ENCODE measurements at places on chromosomes 12 and 14. TPM values are rescaled to one million over a fixed set of nuclear protein-coding genes. Genes with fewer than 3 reads are reported as not detected.

Gene HRK
- total RNA-seq, result not detected

DNA sequence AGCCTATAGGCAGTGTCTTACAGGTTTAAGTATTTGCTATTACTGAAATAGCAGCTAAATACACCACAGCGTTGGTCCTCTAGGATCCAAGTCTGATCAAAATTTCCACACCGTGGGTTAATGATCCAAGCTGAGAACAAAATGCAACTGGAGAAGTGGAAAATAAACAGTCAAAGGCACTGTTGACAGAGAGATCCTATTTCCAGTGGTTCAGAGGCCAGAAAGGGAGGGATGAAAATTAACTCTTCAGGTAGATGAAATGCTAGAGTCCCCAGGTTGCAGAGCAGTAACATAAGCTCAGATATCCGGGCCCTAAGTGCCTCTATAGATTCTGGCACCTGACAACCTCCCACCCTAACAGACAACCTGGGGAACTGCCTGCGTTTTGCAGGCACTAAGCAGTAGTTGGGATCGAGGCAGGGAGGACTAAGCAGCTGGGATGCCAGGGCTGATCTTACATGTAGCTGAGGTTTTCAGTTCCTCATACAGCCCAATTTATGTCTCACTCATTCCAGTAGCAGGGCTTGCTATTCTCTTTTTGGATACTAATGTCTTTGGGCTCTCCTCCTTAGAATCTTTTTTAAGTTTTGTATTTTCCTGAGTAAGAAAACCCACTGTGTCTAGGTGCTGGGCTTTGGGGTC, 42.7 kb upstream of the CRACR2A start:
- no peak for DNase-seq

DNA sequence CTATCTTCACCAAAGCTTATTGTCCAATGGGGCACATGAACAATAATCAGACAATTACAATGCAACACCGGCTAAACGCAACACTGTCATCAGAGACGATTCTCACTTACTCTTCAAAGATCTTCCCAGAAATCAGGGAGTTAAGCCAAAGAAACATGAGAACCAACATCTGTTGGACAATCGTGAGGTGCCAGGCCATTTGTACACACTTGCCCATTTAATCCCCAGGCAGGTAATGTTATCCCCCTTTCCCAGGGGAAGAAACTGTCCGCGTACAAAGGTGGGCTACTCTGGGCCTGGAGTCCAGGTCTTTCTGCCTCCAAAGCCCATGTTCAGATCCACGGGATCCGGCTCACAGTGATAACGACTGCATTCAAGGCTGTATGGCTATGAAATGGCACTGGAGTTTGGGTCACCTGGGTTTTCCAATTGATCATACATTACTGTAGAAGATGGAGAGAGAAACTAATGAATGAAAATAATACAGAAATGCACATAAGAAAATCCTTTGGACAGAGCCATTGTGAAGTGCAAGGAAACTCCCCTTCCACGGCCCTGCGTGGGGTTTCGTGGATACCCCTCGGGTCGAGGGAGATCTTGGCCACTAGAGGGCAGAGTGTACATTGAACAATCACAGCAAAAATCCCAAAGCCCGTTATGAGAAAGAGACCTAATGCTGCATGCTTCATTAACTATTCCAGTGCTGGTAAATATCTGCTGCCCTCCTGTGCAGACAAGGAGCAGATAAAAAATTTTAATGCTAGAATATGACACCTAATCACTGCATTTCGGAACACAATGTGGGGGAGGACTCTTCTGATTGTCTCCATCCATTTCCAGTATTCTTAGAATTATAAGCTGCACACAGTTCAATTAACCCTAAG, 111.4 kb downstream of the EGLN3 start:
- peak; percentile 91 for DNase-seq

GRCh38 chr12:40105265-40105514, 691 bp downstream of the SLC2A13 start:
- no peak for DNase-seq

Gene CLEC9A
- total RNA-seq, result not detected

Gene ESPL1
- 0.17 TPM for total RNA-seq

Gene CCDC60
- not detected for total RNA-seq

- no peak for DNase-seq
These were observed 50.7 kb downstream of the BCAT1 start for GRCh38 chr12:24898185-24898584.

- no peak for DNase-seq
These were observed 36.7 kb downstream of the TMEM116 start for GRCh38 chr12:111976291-111976690.

GRCh38 chr12:30219047-30219446, 435.3 kb upstream of the TMTC1 start:
- DNase-seq, result no peak

- DNase-seq, result no peak
These were observed 19.2 kb downstream of the BLTP3B start for GRCh38 chr12:100123316-100124095.

Gene COPS7A
- total RNA-seq, result 66.1 TPM

DNA sequence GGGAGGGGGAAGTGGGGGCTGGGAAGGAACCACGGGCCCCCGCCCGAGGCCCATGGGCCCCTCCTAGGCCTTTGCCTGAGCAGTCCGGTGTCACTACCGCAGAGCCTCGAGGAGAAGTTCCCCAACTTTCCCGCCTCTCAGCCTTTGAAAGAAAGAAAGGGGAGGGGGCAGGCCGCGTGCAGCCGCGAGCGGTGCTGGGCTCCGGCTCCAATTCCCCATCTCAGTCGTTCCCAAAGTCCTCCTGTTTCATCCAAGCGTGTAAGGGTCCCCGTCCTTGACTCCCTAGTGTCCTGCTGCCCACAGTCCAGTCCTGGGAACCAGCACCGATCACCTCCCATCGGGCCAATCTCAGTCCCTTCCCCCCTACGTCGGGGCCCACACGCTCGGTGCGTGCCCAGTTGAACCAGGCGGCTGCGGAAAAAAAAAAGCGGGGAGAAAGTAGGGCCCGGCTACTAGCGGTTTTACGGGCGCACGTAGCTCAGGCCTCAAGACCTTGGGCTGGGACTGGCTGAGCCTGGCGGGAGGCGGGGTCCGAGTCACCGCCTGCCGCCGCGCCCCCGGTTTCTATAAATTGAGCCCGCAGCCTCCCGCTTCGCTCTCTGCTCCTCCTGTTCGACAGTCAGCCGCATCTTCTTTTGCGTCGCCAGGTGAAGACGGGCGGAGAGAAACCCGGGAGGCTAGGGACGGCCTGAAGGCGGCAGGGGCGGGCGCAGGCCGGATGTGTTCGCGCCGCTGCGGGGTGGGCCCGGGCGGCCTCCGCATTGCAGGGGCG, at the start of gene GAPDH:
GAPDH (plus strand) TSS at position 595 of the 772 bp plus-strand sequence. CDS start 316 bp downstream, outside the sequence.
- peak; percentile 97 for DNase-seq

DNA sequence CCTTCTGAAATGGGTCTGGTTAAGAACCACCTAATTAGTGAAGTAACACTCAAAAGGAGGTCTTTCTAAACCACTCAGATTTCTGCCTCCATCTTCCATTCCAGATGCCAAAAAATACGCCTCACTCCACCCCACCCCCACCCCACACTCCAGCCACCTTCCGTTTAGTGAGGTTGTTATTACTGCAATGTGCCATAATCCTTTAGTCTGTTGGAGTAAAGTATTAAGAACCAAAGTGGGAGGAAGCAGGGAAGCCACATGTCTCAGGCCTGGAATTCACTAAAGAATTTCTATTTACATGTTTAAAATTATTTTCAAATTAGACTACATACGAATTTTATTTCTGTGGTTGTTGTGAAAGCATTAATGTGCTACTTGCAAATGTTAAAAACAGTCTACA, 7.4 kb downstream of the KIF21A start:
- DNase-seq, result no peak

Gene OR6C2
- not detected for total RNA-seq

- no peak for DNase-seq
These were observed 51.8 kb upstream of the HIF1A start for GRCh38 chr14:61643555-61643954.

Gene MLXIP
- total RNA-seq, result 47.3 TPM

- no peak for DNase-seq
These were observed 35.6 kb downstream of the TTC9 start for GRCh38 chr14:70677341-70677740.

Gene AHNAK2
- total RNA-seq, result 213 TPM

GRCh38 chr12:53603804-53604203, 22.4 kb downstream of the ATF7 start:
- DNase-seq, result no peak

DNA sequence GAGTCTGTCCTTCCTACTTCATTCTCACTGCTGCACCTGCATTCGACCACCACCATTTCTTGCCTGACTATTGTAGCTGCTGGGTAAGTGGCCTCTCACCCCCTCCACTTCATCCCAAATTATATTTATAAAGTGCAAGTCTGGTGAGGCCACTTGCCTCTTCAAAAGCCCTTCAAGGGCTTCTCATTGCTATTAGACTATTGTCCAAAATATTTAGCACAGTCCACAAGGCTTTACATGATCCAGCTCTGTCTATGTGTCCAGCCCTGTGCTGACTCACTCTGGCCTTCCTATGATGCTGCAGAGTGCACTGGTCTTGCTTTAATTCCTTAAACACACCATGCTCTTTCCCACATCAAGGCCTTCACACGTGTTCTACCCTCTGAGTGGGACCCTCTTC, 46.0 kb downstream of the PAH start:
- peak; percentile 55 for DNase-seq

Gene MDP1
- 11.1 TPM for total RNA-seq

- DNase-seq, result no peak
These were observed 564 bp upstream of the THTPA start for GRCh38 chr14:23555533-23555881.

Gene ARF3
- total RNA-seq, result 71.9 TPM

DNA sequence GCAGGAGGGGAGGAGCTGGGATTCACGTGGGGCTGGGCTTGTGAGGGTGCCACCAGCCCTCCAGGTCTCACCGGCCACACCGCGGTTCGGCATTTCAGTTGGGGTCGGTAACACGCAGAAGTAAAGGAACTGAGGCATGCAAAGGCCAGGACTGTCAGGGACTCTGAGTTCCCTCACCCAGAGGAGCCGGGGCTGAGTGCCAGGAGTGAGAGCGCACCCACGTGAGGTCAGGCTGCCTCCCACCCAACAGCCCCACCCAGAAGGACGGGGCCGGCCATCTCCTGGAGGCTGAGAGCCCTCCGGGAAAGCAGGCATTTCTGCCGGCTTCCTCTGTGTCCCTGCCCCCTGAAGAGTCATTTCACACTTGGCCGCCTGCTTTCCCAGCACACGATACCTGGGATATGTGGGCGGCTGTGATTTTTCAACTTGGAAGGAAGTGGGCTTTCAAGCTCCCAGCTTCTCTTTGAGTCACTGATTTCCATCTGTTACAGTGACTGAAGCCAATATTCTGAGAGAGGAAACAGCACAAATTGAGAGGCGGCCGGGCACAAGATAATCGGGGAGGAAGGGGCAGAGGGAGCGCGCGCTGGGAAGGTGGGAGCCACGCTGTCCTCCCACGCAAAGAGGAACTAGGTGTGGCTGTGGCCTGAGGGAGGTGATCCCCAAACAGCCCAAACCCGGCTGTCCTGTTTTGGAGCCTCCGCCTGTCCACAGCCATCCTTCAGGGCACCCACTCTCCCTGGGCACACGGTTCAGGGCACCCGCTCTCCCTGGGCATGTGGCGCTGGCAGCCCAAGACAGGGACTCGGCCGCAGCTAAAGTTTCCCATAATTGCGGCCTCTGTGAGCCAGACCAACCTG, 19.0 kb downstream of the GALNT9 start:
- no peak for DNase-seq

GRCh38 chr12:27003421-27004381, 10.5 kb downstream of the TM7SF3 start:
- DNase-seq, result no peak

Gene IL31
- total RNA-seq, result not detected

- DNase-seq, result no peak
These were observed 24.8 kb downstream of the MUCL1 start for GRCh38 chr12:54879150-54879549.

DNA sequence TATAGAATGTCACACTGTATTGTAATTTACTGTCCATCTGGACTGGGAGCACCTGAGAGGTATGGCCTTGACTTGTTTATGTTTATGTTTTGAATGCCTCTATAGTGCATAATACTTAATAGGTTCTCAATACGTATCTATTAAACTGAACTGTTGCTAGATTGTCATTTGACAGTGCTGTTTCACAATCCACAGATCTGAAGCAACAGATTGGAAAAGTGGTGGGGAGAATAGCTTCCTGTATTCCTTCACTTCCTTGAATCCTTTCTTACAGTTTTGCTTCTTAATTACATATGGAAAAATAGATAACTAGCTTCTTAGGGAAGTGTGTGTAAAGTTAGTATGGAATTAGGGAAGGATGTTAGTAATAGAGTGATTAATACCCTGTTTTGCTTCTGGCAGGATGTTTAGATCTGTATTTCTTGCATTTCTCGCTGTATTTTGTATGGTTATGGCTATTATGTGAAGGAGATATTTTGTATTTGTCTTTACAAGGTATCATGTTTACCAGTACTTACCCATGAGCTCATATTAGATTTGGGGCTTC, 4.5 kb downstream of the CNOT2 start:
- no peak for DNase-seq

Gene PLEKHD1
- 0.17 TPM for total RNA-seq

- DNase-seq, result no peak
These were observed 326.1 kb downstream of the CACNA1C start for GRCh38 chr12:2378835-2379330.

DNA sequence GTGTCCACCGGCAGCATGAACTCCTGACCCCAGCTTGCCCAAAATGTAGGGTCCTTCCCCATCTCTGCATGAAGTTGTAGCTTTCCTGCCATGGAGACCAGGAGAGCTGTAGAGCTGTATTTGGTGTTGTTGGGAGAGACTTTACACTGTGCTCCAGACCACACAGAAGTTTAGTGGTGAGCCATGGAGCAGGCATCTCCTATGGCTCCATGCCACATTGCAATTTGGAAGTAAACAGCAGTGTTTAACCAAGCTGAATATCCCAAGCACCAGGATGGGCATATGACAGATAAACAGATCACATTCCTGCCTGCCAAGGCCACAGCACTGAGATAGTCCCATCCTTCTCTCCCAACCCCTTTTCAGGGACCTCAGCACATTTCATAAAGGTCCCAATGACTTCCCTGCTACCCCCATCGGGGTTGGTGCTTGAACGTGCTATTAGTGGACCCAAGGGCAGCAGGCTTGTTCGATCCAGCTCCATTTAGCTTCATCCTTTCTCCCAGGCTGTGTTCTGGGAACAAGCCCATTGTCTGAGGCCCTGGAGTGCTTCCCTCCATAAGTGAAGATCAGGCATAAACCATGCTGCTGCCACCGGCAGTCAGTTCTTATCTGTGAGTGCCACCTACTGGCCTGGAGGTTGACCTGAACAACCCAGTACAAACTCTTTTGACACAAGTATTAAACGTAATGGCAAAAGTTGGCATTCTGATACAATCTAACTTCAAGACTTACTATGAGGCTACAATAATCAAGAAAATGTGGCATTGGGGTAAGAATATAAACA, 172.3 kb upstream of the ATXN7L3B start:
- no peak for DNase-seq

Measured in esophagus muscularis mucosa (tissue), 4 donors.